ENCODE measurements at places on chromosomes 1 and 21. TPM values are rescaled to one million over a fixed set of nuclear protein-coding genes. Genes with fewer than 3 reads are reported as not detected.

DNA sequence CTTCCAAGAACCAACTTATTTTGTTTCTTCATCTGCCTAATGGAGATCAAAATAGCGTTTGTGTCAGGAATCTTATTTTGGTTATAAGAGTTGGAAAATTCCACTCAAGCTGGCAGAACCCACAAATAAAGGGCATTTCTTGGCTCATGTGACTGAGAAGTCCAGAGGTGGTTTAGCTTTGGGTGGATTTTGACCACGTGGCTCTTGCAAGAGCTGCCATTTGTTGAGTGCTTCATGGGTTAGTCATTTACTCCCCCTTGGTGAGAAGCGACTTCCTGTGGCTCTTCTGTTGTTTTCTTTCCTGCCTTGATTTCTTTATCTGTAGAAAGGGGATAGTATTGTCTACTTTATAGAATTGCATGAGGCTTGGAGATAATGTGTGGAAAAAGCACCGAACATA lies 9.5 kb upstream of the RNF186 start:
- no peak overlapping the region for H3K27ac ChIP-seq
- DNase-seq, result no peak
- H3K4me3 ChIP-seq, result no peak overlapping the region

The ITGB2 gene
- total RNA-seq, result 17.8 TPM

DNA sequence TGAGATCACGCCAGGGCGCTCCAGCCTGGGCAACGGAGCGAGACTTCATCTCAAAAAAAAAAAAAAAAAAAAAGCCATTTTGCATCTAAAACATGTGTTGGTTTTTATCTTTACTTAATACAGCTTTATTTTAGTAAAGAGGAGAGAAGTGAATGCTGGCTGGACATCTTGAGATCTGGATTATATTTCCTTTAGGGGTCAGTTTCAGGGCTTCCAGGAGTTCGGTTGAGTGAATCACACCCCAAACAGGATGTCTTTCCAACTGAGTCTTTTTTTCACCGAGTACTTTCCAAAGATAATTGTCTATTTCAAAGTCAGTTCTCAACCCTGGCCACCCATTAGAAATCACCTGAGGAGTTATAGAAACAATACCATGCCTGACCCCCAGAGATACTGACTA lies 16.6 kb upstream of the IPP start:
- no peaks in the 10 kb centered on the region for H3K27me3 ChIP-seq
- no peak for DNase-seq
- no peaks in the 10 kb centered on the region for H3K4me1 ChIP-seq
- H3K4me3 ChIP-seq, result no peak overlapping the region

- H3K4me1 ChIP-seq, result no peaks in the 10 kb centered on the region
- no peaks in the 10 kb centered on the region for H3K27me3 ChIP-seq
- H3K36me3 ChIP-seq, result no peaks in the 10 kb centered on the region
- no peak for DNase-seq
- H3K27ac ChIP-seq, result no peak overlapping the region
Observed at GRCh38 chr21:44360159-44360558, 6.7 kb downstream of the TRPM2 start.

- no peak overlapping the region for H3K4me3 ChIP-seq
- no peaks in the 10 kb centered on the region for H3K4me1 ChIP-seq
- no peak for DNase-seq
- no peaks in the 10 kb centered on the region for H3K36me3 ChIP-seq
- no peaks in the 10 kb centered on the region for H3K27me3 ChIP-seq
Observed at GRCh38 chr1:181767001-181767708, 283.8 kb downstream of the CACNA1E start.

GRCh38 chr1:36258960-36259344 lies 34.7 kb downstream of the THRAP3 start:
- H3K4me1 ChIP-seq, result peaks cover 29% of the 10 kb centered on the region
- H3K4me3 ChIP-seq, result no peak overlapping the region

- no peaks in the 10 kb centered on the region for H3K27me3 ChIP-seq
- H3K4me3 ChIP-seq, result no peak overlapping the region
- no peak for DNase-seq
- H3K36me3 ChIP-seq, result no peaks in the 10 kb centered on the region
- H3K4me1 ChIP-seq, result peaks cover 8% of the 10 kb centered on the region
- H3K27ac ChIP-seq, result no peak overlapping the region
Observed at GRCh38 chr1:52739699-52740467, 13.6 kb downstream of the ZYG11B start.

DNA sequence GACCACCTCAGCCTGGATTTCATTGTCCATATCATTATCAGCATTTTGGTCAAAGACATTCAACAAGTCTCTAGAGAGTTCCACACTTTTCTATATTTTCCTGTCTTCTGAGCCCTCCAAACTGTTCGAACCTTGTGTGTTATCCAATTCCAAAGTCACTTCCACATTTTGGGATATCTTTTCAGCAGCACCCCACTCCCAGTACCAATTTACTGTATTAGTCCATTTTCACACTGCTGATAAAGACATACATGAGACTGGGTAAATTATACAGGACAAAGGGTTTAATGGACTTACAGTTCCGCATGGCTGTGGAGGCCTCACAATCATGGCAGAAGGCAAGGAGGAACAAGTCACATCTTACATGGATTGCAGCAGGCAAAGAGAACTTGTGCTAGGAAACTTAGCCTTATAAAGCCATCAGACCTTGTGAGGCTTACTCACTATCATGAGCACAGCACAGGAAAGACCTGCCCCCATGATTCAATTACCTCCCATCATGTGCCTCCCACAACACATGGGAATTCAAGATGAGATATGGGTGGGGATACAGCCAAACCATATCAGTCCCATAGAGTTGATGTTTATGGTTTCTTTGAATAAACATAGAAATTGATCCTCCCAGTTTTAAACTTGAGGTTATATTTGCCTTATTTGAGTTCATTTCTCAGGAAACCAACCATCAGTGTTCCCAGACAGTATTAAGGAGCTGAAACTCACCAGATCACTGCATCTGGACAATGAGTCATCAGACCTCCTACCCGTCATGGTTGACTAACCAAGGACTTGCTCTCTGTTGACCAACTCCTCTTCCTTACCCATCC lies 322.7 kb upstream of the DUSP10 start:
- H3K4me1 ChIP-seq, result no peaks in the 10 kb centered on the region
- H3K27me3 ChIP-seq, result no peaks in the 10 kb centered on the region
- H3K4me3 ChIP-seq, result no peak overlapping the region
- DNase-seq, result no peak
- H3K27ac ChIP-seq, result no peak overlapping the region

The BARHL2 gene
- total RNA-seq, result not detected

The S100B gene
- total RNA-seq, result 2.6 TPM

DNA sequence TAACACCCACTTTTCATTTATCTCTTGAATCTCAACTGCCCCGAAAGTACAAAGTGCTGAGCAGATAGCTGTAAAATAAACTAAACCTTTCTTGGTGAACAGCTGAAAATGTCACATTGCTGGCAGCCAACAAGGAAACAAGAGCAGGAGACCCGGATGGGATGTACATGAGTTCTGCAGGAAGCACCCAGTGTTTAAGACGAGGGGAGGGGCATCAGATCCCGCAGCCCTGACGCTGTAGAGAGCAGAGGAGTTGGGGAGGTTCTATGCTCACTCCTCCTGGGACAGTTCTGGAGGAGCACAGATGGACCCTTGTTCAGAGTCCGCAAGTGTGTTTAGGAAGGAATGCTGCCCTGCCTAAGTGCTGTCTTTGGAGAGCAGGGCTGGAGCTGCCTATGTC lies 32.0 kb upstream of the EPHA8 start:
- H3K27ac ChIP-seq, result peak overlapping the region; percentile 68
- H3K4me1 ChIP-seq, result peaks cover 72% of the 10 kb centered on the region
- no peaks in the 10 kb centered on the region for H3K27me3 ChIP-seq
- peak; percentile 72 for DNase-seq

GRCh38 chr1:106492880-106493279 lies 563.6 kb upstream of the PRMT6 start:
- no peak for DNase-seq
- no peaks in the 10 kb centered on the region for H3K4me1 ChIP-seq
- H3K27me3 ChIP-seq, result no peaks in the 10 kb centered on the region
- H3K36me3 ChIP-seq, result no peaks in the 10 kb centered on the region

The TNFRSF1B gene
- 13.7 TPM for total RNA-seq

The G0S2 gene
- total RNA-seq, result 59.9 TPM

The CHRM3 gene
- total RNA-seq, result 57.4 TPM

GRCh38 chr1:53112861-53113260 lies 29.6 kb downstream of the SLC1A7 start:
- peaks cover 17% of the 10 kb centered on the region for H3K4me1 ChIP-seq
- H3K4me3 ChIP-seq, result no peak overlapping the region
- no peak overlapping the region for H3K27ac ChIP-seq
- H3K27me3 ChIP-seq, result no peaks in the 10 kb centered on the region

GRCh38 chr1:102588536-102588935 lies 519.8 kb downstream of the COL11A1 start:
- no peaks in the 10 kb centered on the region for H3K4me1 ChIP-seq
- H3K27ac ChIP-seq, result no peak overlapping the region
- no peak for DNase-seq
- H3K27me3 ChIP-seq, result no peaks in the 10 kb centered on the region
- no peaks in the 10 kb centered on the region for H3K36me3 ChIP-seq

The ATP6V1G3 gene
- not detected for total RNA-seq

The ATP5PO gene
- 79.1 TPM for total RNA-seq

- no peaks in the 10 kb centered on the region for H3K36me3 ChIP-seq
- H3K27ac ChIP-seq, result no peak overlapping the region
- DNase-seq, result no peak
- H3K27me3 ChIP-seq, result peaks cover 63% of the 10 kb centered on the region
- peaks cover 53% of the 10 kb centered on the region for H3K4me1 ChIP-seq
- H3K4me3 ChIP-seq, result no peak overlapping the region
Observed at GRCh38 chr1:50424884-50425375, 1.7 kb upstream of the DMRTA2 start.

DNA sequence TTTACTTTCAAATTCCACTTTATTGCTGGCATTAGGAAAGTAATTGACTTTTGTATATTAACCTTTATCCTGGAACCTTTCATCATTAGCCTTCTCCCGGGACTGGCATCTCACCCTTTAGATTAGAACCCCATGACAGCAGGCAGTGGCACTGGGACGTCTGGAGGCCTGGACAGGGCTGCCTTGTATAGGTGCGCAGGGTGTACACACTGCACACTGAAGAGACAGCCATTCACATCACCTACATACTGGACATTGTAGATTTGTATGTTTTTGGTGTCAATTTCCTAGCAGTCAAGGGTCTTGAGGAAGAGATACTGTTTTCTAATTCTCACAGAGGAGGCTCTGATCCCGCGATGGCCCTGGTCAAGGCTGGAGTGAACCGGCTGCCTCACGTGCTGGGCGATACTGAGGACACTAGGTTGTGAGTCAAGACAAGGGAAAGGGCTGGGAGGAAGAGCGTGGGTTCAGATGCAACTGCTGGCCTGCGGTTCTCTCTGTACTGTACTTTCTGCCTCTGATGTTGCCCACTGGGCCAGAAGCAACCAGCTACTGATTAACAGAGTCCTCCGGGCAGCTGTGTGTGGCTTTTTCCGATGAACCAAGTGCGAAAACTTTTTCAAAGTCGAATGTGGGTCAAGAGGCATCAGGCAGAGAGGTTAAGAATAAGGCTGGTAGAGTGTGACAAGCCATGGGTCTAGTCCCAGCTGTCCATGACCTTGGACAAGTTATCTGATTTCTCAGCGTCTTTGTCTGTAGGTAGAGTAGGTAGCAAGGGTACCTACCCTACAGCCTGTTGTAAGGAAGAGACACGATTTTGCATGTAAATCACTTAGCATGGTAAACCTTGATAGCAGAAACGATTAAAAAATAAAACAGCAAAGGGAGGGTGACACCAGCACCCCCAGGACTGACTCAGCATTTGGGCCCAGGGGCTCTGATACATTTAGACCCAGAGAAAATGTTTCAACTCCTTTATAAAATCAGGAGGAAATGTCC lies 38.2 kb upstream of the SLC25A33 start:
- H3K27ac ChIP-seq, result no peak overlapping the region
- H3K4me1 ChIP-seq, result peaks cover 6% of the 10 kb centered on the region
- H3K36me3 ChIP-seq, result no peaks in the 10 kb centered on the region
- no peak overlapping the region for H3K4me3 ChIP-seq

The CR2 gene
- total RNA-seq, result not detected

GRCh38 chr1:8312235-8313218 lies 5.4 kb upstream of the SLC45A1 start:
- no peaks in the 10 kb centered on the region for H3K27me3 ChIP-seq
- peak overlapping the region; percentile 93 for H3K27ac ChIP-seq
- DNase-seq, result peak; percentile 86

- DNase-seq, result peak; percentile 52
- no peaks in the 10 kb centered on the region for H3K27me3 ChIP-seq
- peak overlapping the region; percentile 66 for H3K27ac ChIP-seq
- H3K4me1 ChIP-seq, result peaks cover 44% of the 10 kb centered on the region
- H3K36me3 ChIP-seq, result no peaks in the 10 kb centered on the region
Observed at GRCh38 chr21:39637197-39637970, 24.6 kb downstream of the B3GALT5 start.

GRCh38 chr1:154712166-154712810 lies 104.3 kb upstream of the ADAR start:
- H3K36me3 ChIP-seq, result no peaks in the 10 kb centered on the region
- no peaks in the 10 kb centered on the region for H3K27me3 ChIP-seq
- H3K4me3 ChIP-seq, result no peak overlapping the region
- H3K4me1 ChIP-seq, result peaks cover 4% of the 10 kb centered on the region
- DNase-seq, result no peak

DNA sequence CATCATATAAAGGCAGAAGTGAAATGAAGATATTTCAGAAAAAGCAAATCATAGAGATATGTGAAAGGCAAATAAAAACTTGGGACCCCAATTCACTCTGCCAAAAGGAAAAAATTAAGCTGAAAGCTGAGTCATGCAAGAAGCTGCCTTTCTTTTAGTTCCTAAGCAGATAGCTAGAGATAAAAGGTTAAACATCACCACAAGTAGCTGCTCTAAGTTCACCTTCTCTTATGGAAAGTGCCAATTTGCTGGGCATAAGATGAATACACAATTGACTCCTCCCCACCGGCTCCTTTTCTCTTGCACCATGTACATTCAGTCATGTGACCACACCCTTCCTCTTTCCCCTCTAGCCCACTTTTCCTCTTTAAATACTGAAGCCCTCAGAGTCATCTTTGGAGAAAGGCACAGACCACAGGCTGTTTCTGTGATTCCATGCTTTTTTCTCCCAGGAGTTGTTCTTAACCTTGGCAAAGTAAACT lies 5.4 kb upstream of the SUMO3 start:
- H3K4me1 ChIP-seq, result peaks cover 8% of the 10 kb centered on the region
- no peaks in the 10 kb centered on the region for H3K27me3 ChIP-seq
- H3K36me3 ChIP-seq, result no peaks in the 10 kb centered on the region
- H3K27ac ChIP-seq, result no peak overlapping the region
- no peak overlapping the region for H3K4me3 ChIP-seq

Measured in body of pancreas (tissue), 4 donors.